GM10248 (cell line): ENCODE measurements at places on chromosomes 7 and 10.

- DNase-seq, result no peak
These were observed 143.4 kb downstream of the TNS3 start for GRCh38 chr7:47438411-47439029.

DNA sequence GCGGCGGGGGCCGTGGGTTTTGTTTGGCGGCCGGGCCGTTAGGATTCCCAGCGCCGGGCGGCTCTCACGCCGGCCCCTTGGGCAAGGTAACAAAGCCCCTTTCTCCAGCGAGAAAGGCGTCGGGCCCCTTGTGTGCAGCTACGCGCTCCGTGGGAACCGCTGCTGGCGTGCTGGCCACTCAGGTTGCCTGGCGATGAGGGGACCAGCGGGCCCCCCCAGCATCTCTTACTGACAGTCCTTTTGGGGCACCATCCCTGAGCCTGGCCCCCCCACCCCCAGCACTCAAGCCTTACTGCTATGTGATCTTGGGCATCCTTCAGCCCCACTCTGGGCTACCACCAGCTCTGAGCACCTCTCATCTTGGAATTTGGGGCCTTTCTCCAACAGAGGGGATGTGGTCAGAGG lies 1.8 kb downstream of the LFNG start:
- DNase-seq, result no peak

GRCh38 chr10:74333174-74333573 lies 182.2 kb downstream of the ADK start:
- no peak for DNase-seq

DNA sequence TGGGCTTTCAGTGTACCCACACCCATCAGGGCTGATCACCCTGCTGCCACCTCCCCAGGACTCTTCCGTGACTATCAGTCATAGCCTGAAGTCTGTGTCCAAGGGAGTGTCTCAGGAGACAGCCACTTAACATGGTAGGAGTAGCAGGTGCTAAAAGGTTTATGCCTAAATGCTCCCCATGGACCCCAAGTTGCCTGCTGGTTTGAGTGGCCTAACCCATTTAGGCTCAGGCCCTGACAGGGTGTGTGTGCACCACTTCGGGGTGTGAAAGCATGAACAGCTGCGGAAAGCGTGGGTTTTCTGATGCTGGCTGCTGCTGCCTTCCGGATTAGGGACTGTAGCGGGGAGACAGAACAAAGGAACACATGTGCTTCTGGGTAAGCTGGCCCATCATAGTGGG lies 93.2 kb upstream of the SAMD8 start:
- no peak for DNase-seq
